IPS-NIHi11 (cell line): ENCODE measurements at places on chromosomes 4 and X.

DNA sequence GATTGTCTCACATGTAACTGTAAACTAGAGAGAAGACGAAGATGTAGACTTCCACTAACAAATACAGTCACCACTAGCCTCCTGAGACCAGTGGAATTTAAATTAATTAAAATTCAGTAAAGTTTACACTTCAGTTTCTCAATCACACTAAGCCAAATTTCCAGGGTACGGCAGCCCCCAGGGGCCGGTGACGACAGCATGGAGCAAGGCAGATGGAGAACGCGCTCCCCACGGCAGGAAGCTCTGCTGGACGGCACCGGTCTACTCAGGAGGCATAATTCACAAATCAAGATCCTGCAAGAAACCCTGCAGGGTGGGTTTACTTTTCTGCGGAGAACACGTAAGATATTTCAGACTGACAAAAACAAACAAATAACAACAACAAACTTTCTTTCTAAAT is 80.7 kb downstream of the FAT1 start:
- DNase-seq, result no peak

DNA sequence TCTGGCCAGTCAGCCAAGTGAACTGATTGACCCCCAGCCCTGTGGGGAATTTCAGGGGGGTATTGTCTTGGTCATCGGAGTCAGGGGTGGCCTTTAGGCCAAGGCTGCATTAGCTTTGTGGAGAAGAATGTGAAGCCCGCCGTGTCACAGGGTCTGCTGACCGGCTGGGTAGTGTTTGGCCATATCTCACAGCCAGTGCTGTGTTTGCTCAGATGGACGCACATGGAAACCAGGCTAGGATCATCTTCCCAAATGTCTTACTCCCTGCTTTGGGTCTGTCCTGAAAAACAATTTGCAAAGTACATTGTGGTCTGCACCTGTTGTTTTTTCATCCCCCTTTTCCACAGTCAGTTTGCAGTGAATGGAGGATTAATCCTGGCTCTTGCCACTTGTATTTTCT is 13.0 kb downstream of the TMEM164 start:
- DNase-seq, result no peak

- DNase-seq, result no peak
These were observed 3.9 kb upstream of the CDK16 start for GRCh38 chrX:47214435-47215077.

DNA sequence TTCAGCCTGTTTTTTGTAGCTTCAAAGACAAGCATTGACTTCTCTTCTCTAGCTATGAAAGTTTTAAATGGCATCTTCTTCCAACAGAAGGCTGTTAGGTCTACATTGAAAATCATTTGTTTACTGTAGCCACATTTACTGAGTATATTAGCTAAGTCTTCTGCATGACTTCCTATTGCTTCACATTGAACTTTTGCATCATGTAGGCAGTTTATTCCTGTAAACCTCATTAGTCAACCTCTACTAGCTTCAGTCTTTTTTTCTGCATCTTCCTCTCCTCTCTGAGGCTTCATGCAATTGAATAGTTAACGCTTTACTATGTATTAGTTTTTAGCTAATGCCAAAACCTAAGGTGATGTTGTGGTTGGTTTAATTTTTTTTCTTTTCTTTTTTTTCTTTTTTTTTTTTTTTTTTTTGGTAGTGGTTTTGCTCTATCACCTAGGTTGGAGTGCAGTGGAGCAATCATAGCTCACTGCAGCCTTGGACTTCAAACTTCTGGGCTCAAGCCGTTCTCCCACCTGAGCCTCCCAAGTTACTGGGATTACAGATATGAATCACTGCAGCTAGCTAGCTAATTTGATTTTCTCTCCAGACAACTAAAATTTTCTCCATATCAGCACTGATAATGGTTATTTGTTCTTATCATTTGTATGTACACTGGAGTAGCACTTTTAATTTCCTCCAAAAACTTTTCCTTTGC is 3.4 kb downstream of the UGT2A3 start:
- no peak for DNase-seq

GRCh38 chrX:128992107-128992971 is 531.0 kb downstream of the SMARCA1 start:
- peak; percentile 14 for DNase-seq

GRCh38 chr4:81404294-81404693 is 67.4 kb downstream of the RASGEF1B start:
- no peak for DNase-seq

DNA sequence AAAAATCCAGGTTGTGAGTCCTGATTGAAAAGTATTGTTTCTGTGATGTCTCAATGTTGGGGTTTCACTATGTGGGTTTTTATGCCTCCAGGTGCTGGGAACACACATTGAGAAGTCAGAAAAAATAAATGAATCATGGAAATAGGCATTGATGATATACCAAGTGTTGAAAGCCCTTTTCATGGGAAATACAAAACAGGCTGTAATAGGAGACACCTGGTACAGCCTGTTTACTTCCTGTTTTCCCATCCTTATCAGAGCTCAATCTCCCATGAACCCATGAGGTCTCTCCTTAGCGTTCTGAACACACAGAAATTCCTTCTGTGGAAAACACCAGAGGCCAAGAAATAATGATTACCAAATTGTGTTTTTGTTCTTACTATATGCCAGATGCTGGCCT is 106.3 kb upstream of the BOD1L1 start:
- no peak for DNase-seq

GRCh38 chrX:39762266-39762841 is 335.4 kb downstream of the BCOR start:
- DNase-seq, result no peak

GRCh38 chr4:19194672-19195071 is 1057.0 kb upstream of the SLIT2 start:
- DNase-seq, result peak; percentile 17

DNA sequence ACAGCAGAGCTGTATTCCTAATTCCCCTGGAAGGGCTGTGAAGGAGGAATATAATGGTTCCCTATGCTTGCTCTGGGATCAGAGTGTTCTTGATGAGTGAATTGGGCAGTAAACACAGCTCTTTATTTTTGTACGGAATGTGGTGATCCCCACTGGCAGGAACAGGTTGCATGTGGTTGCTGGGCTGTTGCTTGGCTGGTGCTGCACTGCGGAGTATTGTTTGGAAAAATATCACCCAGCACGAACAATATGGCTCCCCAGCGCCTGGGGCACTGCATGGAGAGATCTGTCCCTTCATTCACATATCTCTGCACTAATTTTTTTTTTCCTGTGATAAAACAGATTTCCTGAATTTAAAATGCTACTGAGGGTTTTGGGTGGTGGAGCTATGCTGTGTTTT is 119.7 kb downstream of the MGST2 start:
- DNase-seq, result no peak

- DNase-seq, result peak; percentile 7
These were observed 782.5 kb upstream of the INTU start for GRCh38 chr4:126850286-126850685.

GRCh38 chr4:105306158-105306781 is 159.6 kb downstream of the TET2 start:
- no peak for DNase-seq

GRCh38 chrX:80663331-80663730 is 146.3 kb downstream of the BRWD3 start:
- DNase-seq, result no peak

GRCh38 chrX:145843146-145843904 is 25.7 kb downstream of the SLITRK2 start:
- peak; percentile 12 for DNase-seq

GRCh38 chrX:74534569-74535038 is 79.8 kb downstream of the RLIM start:
- no peak for DNase-seq

DNA sequence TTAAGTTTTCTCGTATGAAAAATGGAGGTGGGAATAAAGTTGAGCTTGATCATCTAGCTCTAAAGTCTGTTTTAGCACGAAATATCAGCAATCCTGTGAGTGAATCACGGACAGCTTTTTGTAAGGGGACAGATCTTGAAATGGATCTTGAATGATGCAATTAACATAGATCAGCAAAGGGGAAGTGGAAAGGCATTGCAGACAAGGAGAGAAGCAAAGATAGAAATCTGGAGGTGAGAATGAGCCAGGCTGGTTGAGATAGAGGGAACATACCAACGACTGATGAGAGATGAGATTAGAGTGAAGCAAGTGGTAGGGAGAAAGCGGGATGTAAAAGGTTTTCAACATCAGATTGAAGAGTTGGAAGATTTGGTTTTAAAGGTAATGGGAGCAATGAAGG is 4.6 kb upstream of the DGKK start:
- DNase-seq, result no peak

GRCh38 chr4:52507774-52508173 is 151.3 kb downstream of the USP46 start:
- no peak for DNase-seq

DNA sequence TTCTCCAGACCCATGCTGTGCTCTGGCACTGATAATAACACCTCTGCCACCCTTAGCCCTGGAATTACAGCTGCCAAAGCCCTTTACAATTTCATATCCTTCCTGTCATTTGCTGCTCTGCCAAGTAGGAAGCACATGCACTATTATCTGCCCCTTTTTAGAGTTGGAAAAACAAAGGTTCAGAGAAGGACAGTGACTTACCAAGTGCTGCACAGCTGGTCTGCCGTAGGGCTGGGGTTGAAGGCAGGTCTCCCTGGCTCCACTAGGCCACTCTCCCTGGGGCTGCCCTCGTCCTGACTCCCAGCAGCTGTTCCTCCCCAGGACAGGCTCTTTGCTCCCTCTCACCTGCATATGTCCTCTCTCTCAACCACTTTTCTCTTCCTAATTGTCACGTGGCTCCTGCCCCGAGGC is 73.4 kb downstream of the ANAPC4 start:
- no peak for DNase-seq

DNA sequence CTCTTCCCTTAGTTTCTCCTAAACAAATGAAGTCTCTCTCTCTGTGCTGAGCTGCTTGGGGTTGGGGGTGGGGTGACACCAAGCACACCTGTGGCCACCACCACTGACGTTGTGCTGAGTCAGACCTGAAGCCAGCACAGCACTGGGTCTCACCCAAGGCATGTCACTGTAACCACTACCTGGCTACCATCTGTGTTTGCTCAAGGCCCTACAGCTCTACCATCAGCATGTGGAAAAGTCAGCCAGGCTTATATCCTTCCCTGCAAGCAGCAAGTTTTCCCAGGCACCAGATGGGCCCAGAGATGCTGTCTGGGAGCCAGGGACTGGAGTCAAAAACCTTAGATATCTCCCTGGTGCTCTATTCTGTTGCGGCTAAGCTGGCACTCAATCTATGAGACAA is 6.9 kb downstream of the CXCL10 start:
- no peak for DNase-seq

- DNase-seq, result no peak
These were observed 133.2 kb upstream of the RPS6KA3 start for GRCh38 chrX:20399728-20400414.

GRCh38 chrX:137031039-137031438 is 2.8 kb downstream of the GPR101 start:
- DNase-seq, result no peak

- no peak for DNase-seq
These were observed 172.4 kb upstream of the SCML1 start for GRCh38 chrX:17564689-17565409.

GRCh38 chrX:73563738-73564068 is 706 bp downstream of the CHIC1 start:
- no peak for DNase-seq

- DNase-seq, result no peak
These were observed 9.7 kb upstream of the ZNF674 start for GRCh38 chrX:46554942-46555341.
